Cortex of kidney (tissue), 1 donor: ENCODE measurements at places on chromosomes 3 and 15.

DNA sequence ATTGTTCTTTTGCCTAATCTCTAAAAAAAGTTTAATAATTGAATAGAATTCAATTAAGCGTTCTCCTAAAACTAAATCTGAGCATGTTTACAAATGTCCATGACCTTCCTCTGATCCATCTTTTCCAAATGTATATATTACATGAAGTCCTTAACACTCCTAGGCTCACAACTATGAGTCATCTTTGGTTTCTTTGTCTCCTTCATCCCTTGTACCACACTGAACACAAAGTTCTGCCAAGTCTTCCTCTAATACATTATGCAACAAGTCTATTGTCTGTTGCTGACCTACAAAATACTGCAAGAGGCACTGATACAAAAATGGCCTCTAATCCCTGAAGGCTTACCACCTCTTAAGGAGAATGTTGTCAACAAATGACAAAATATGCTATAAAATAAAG, 550.2 kb downstream of the PYDC2 start:
- no peak for DNase-seq

GRCh38 chr3:133931084-133931483, 35.4 kb upstream of the RAB6B start:
- no peak for DNase-seq

- DNase-seq: no peak
Measured at GRCh38 chr3:31198890-31199289, 304.4 kb upstream of the GADL1 start.

GRCh38 chr3:126432361-126433104, 37.8 kb downstream of the CFAP100 start:
- no peak for DNase-seq

DNA sequence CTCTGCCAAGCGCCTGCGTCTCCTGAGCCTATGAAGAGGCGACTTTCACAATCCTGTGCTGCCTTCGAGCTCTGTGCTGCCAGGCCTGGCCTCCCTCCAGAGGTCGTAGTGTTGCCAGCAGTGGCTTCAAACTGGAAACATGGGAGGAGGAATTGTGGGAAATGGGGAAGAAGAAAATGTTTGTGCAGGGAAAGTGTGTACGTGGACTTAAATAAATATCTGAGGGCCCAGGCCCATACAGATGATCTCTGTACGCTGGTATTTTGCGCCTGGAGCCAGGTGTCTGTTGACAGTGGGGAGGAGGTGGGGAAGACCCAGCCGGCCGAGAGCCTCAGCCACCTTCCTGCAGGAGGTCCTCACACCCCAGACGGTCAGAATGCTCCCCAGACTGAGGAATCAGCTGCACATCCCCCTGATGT, 44.6 kb downstream of the ZBTB38 start:
- no peak for DNase-seq

DNA sequence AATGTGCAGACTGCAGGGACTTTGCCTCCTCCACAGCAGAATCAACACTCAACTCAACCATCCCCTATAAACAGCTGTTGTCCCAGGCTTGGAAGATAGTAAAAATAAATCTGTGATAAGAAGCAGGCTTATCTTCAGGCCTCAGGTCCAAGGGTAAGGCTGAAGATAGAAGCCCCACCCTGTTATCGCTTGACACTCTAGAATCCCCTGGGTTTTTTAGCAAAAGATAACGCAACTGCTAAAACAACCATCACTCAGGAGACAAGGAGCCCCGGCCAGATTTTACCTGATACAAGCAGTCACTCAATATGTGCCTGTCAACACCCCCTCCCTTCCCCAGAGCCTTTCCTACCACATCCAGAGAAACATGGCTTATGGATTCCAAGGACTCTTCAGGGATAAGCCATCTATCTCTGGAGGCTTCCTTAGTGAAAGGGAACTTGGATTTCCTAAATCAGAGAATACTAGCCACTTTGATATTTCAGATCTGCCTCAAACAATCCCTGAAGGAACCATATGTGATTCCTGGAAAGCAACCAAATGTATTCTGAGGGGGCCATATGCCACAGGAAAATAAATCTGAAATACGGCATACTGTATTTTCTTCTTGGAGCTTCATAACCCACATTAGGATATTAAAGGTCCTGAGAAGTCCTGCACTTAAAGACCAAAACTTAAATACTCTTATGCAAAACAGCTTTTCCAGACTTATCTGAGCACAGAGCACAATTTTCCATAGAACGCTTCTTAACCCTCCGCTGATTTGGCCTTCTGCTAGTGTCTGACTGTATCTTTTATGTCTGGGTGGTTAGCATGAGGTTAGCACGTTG, 60.4 kb downstream of the LYZL4 start:
- DNase-seq: no peak

GRCh38 chr3:147702509-147702908, 293.3 kb downstream of the ZIC1 start:
- no peak for DNase-seq

- DNase-seq: no peak
Measured at GRCh38 chr3:118802325-118803095, 232.1 kb downstream of the IGSF11 start.

DNA sequence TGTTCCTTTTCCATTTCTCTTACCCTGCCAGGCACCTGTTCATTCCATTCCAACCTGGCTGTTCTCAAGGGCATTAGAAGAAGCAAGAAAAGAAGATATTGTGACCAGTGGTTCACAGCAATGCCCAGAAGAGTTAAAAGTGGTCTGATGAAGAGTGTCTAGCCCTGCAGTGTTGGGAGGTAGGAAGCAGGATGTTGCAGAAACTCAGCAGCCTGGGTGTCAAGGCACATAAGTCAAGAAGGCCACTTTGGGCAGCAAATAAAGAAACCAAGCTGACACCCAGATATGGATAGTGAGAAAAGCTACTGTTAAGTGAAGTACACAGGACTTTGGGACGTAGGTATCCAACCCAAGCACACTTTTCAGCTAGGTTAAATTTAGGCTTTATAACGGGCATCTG, 199.9 kb upstream of the SATB1 start:
- DNase-seq: no peak

GRCh38 chr3:194851254-194851653, 165.6 kb downstream of the FAM43A start:
- no peak for DNase-seq

GRCh38 chr3:29453284-29454001, 172.6 kb downstream of the RBMS3 start:
- DNase-seq: no peak

- no peak for DNase-seq
Measured at GRCh38 chr3:77247061-77247460, 207.2 kb downstream of the ROBO2 start.

- DNase-seq: no peak
Measured at GRCh38 chr3:45608885-45609284, 14.3 kb downstream of the LIMD1 start.

DNA sequence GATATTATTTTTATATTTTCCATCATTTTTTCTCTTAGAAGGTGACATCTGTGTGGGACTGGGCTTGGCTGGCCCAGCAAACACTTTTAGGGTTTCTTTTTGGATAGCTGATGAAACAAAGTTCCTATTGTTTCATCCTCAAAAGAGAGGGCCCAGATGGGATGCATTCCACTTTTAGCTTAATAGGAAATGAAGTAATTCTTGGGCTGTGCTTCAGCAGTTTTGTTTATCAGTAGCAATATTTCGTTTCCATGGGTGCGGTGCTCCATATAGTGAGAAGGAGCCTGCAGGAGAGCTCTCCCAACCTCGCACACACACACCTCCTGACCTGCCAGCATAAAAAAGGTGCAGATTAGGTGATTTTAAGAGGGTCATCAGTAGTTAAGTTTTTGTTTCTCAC, 147.5 kb downstream of the AKAP13 start:
- no peak for DNase-seq

- no peak for DNase-seq
Measured at GRCh38 chr3:11078826-11079515, 75.3 kb upstream of the HRH1 start.
